Effector memory CD4-positive, alpha-beta T cell (primary cell): ENCODE measurements at places on chromosomes 11 and 22.

GRCh38 chr11:95659088-95659487 is 130.5 kb downstream of the FAM76B start:
- DNase-seq, result no peak
- H3K27ac ChIP-seq, result no peak overlapping the region
- H3K4me3 ChIP-seq, result no peak overlapping the region

GRCh38 chr11:92495107-92495793 is 270.6 kb downstream of the FAT3 start:
- no peaks in the 10 kb centered on the region for H3K27me3 ChIP-seq
- H3K27ac ChIP-seq, result no peak overlapping the region
- no peak overlapping the region for H3K4me3 ChIP-seq
- H3K4me1 ChIP-seq, result no peaks in the 10 kb centered on the region
- H3K36me3 ChIP-seq, result no peaks in the 10 kb centered on the region

GRCh38 chr11:131924457-131925201 is 554.2 kb downstream of the NTM start:
- no peak overlapping the region for H3K27ac ChIP-seq
- no peaks in the 10 kb centered on the region for H3K27me3 ChIP-seq
- no peak for DNase-seq
- no peaks in the 10 kb centered on the region for H3K36me3 ChIP-seq
- H3K4me3 ChIP-seq, result no peak overlapping the region
- H3K4me1 ChIP-seq, result no peaks in the 10 kb centered on the region

- H3K27me3 ChIP-seq, result peaks cover 23% of the 10 kb centered on the region
- H3K4me3 ChIP-seq, result no peak overlapping the region
- no peaks in the 10 kb centered on the region for H3K36me3 ChIP-seq
- no peak for DNase-seq
Observed at GRCh38 chr11:27717377-27717776, 17.1 kb upstream of the BDNF start.

- H3K4me1 ChIP-seq, result no peaks in the 10 kb centered on the region
- no peak overlapping the region for H3K4me3 ChIP-seq
- H3K27ac ChIP-seq, result no peak overlapping the region
- DNase-seq, result no peak
- H3K36me3 ChIP-seq, result no peaks in the 10 kb centered on the region
Observed at GRCh38 chr22:45777046-45777851, 105.6 kb downstream of the ATXN10 start.

- no peaks in the 10 kb centered on the region for H3K36me3 ChIP-seq
- no peak overlapping the region for H3K27ac ChIP-seq
- H3K4me1 ChIP-seq, result no peaks in the 10 kb centered on the region
- no peaks in the 10 kb centered on the region for H3K27me3 ChIP-seq
- DNase-seq, result no peak
Observed at GRCh38 chr11:1119604-1120146, 38.1 kb upstream of the MUC5AC start.

GRCh38 chr22:30238661-30239487 is 7.7 kb downstream of the LIF start:
- peaks cover 3% of the 10 kb centered on the region for H3K4me1 ChIP-seq
- H3K27ac ChIP-seq, result no peak overlapping the region
- no peak overlapping the region for H3K4me3 ChIP-seq
- no peak for DNase-seq

DNA sequence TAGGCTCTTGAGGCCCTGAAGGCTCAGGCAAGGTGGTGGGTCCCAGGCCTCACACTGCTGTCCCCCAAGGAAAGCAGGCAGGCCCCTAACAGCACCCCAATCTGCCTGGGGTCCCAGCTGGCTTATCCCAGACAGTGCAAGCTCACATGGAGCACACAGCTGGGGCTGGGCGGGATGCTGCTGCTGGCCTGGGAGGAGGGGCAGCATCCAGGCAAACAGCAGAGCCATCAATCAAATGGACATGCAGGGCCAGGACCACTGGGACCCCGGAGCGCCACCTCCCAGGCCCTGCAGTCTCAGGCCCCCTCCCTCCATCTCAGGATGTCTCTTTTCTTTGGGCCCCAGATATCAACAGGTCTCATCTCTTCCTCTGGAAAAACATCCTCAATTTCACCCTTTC is 140.3 kb downstream of the BRD1 start:
- H3K27ac ChIP-seq, result no peak overlapping the region
- no peak overlapping the region for H3K4me3 ChIP-seq
- H3K36me3 ChIP-seq, result no peaks in the 10 kb centered on the region
- no peaks in the 10 kb centered on the region for H3K27me3 ChIP-seq
- no peaks in the 10 kb centered on the region for H3K4me1 ChIP-seq

DNA sequence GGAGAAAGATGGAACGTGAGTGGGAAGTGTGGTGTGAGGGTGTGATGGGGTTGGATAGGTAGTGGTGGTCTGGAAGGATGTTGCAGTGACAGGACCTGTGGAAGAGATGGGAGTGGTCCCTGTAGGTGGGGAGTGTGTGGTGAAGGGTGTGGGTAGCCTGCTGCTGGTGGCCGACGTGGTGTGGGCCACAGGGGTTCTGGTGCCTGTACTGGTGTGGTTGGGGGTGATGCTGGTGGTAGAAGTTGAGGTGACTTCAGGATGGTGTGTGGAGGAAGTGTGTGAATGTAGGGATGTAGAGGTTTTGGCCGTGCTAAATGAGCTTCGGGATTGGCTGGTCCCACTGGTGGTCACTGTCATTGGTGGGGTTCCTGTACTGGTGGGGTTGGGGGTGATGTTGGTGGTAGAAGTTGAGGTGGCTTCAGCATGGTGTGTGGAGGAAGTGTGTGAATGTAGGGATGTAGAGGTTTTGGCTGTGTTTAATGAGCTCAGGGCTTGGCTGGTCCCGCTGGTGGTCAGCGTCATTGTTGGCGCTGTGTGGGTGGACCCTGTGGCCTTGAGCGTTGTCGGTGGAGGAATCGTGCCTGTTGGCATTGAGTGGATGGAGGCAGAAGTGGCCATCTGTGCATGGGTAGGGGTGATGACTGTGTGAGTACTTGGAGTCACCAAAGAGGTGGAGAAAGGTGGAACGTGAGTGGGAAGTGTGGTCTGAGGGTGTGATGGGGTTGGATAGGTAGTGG is 19.1 kb downstream of the MUC6 start:
- no peak overlapping the region for H3K4me3 ChIP-seq
- no peaks in the 10 kb centered on the region for H3K36me3 ChIP-seq
- no peaks in the 10 kb centered on the region for H3K4me1 ChIP-seq
- H3K27me3 ChIP-seq, result no peaks in the 10 kb centered on the region

- DNase-seq, result no peak
- no peaks in the 10 kb centered on the region for H3K36me3 ChIP-seq
- H3K4me3 ChIP-seq, result no peak overlapping the region
- no peak overlapping the region for H3K27ac ChIP-seq
- H3K4me1 ChIP-seq, result peaks cover 4% of the 10 kb centered on the region
- peaks cover 15% of the 10 kb centered on the region for H3K27me3 ChIP-seq
Observed at GRCh38 chr11:66016793-66017177, 5.0 kb downstream of the CST6 start.

DNA sequence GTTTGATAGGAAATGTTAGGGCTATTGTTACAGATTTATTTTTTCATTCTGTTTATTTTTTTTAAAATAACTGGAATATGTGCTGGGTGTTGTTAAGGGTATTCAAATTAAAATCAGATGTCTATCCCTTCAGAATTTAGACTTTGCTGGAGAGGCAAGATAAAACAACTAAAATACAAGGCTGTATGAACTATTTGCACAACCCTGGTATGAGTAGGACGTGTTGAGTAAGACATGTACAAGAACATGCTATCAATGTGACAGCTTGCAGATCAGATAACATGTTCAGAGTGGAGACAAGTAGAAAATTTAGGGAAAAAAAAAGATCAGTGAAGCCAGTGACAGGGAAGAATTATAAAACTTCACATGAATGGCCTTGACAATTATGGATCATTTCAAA is 853.5 kb downstream of the METTL15 start:
- DNase-seq, result no peak
- H3K27ac ChIP-seq, result no peak overlapping the region
- H3K27me3 ChIP-seq, result no peaks in the 10 kb centered on the region
- H3K4me1 ChIP-seq, result no peaks in the 10 kb centered on the region
- H3K4me3 ChIP-seq, result no peak overlapping the region
- no peaks in the 10 kb centered on the region for H3K36me3 ChIP-seq
